Skeletal muscle cell (primary cell): ENCODE measurements at places on chromosomes 16 and 17.

DNA sequence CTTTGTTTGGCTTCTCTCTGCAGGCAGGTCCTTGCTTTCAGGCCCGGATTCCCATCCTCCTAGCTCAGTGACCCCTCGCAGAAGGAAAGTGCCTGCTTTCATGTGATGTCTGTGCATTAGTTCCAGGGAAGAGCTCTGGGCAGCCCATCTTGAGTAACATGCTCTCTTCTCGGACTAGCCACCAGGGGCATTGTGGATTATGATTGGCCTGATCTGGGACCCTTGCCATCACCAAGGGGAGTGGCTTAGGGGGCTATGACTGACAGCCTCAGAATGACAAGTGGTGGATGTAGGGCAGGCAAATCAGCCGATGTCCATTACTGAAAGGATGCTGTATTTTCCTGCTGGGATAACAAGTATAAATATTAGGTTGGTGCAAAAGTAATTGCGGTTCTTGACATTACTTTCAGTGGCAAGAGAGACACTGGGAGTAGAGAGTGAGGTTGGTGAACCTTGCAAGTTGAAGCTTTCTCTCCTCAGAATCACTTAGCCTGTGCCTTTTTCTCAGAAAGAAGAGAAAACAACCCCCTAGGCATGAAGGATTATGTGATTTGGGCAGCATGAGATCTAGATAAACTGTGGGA lies 71.5 kb upstream of the MPHOSPH6 start:
- no peak for DNase-seq

DNA sequence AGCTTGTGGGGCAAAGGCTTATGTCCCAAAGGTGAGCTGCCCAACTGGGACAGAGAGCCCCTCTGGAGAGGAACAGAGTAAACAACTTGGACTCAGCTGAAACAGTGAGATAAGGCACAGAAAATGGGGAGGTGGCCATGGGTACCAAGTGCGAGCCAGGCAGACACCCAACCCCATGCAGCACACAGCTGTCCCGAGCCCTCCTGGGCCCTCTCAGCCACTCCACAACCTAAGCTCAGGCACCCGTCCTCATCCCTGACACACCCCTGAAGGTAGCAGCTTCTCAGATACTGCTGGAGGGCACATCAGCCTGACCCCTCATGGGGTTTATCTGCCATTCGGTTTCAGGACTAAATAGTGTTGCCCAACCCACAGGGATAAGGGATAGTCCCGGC lies 4.8 kb upstream of the GFOD2 start:
- no peak for DNase-seq

- DNase-seq: no peak
These were observed 3.0 kb upstream of the TMEM204 start for GRCh38 chr16:1530349-1530882.

DNA sequence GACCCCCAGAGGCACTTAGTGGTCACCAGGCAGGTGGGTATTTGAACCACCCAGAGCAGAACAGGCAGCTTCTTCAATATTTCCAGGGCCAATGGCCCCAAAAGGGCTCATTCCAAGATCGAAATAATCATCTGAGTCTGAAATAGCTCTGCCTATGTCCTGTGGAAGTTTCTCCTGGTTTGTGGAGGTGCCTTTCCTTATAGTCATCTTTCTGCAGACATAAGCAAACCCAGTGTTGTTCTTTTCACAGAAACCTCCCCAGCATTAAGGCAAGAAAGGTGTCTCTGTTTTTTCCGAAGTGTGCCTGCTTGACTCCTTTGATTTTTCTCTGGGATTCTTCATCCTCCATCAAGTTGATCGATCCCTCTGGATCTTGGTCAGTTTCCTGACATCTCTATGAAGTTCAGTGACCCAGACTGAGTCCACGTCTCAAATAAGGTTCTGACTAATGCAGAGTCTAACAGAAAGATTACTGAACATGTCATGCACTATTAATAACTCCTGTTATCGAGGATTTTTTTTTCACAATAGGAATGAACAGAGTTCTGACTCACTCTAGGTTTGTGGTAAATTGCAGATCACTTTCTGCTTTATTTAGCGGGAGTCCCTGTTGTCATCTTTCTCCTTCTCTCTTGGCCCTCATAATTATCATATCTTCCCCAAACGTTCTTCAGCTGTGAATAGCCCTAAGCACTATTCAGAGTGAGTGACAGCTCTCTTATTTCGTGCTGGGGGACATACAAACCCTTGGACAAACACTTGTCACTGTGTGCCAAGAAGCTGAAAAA lies 1.5 kb downstream of the LRRC3C start:
- DNase-seq: peak; percentile 77

DNA sequence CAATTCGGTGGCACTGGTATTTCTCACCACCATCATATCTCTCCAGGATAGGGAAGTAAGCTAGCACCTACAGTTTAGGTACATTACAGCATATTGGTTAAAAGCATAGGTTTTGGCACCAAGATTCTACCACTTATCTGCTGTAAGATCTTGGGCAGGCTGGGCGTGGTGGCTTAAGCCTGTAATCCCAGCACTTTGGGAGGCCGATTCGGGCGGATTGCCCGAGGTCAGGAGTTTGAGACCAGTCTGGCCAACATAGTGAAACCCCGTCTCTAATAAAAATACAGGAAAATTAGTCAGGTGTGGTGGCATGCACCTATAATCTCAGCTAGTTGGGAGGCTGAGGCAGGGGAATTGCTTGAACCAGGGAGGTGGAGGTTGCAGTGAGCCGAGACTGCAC lies 51.4 kb downstream of the GPATCH8 start:
- DNase-seq: no peak

- no peak for DNase-seq
These were observed 31.5 kb downstream of the WWOX start for GRCh38 chr16:78130950-78131349.

DNA sequence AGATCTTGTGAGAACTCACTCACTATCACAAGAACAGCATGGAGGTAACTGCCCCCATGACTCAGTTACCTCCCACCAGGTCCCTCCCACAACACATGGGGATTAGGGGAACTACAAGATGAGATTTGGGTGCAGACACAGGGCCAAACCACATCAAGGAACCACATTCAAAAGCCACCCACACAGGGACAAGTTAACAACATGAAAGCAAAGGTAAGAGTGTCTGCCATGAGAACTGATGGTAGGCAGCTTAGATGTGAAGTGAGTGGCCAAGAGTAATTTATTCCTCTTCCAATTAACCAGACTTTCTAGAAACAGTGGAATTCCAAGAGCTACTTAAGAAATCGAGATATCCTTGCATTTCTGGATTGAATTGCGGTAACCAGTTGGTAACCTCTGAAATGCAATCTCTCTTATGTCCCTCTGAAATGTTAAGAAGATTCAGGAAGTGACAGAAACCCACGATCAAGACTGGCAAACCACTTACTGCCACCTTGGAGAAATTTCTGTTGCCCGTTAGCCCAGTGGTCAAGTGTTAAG lies 167.4 kb upstream of the CACNG5 start:
- DNase-seq: no peak

DNA sequence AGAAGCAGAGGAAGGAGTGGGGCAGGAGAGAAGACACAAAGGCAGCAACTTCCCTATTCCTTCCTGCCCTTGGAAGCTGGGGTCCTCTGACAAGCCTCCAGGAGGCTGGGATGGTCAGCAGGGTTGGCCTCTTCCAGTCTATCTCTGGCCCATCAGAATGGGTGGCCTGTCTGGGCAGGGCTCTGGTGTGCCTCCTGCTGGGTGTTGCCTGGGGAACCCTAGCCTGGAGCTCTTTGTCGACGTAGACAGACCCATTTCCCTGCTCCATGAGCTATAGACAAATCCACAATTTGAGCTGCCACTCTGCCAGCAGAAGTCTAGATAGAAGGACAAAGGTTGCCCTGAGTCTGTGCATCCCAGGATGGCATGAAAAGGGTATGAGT lies 11.4 kb downstream of the IGFBP4 start:
- no peak for DNase-seq

GRCh38 chr17:78369791-78370381 lies 8.6 kb upstream of the PGS1 start:
- no peak for DNase-seq

GRCh38 chr17:9512323-9513168 lies 63.1 kb downstream of the STX8 start:
- DNase-seq: no peak

DNA sequence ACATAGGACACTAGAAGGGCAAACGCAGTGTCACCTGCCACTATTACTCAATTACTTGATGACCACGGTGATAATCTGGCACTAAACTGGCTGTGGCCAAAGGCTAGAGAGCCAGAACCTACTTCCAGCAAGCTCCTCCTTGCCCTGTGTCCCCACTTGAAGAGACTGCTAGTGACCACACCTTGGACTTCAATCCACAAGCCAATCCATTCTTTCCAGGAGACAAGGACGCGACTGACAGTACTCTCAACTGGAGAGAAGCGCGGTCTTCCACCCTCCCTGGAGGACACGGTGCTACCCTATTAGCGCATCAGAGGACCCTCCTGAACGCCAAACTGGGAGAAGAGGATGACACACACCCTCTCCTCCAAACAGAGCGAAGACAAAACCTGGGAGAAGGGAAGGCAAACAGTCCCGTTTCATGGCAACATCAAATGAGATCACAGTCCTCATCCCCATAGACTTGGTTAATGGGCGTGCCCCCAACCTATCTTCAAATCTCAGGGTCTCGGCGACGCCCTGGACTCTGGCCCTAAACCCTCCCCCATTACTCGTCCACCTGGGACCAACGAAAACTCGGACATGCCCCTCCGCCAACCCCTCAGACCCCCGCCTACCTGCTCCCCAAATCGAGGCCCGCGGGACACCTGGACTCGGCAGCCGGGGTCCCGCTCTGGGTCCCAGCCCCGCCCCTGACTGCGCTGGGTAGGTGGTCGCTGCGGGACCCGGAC lies 508 bp downstream of the FLCN start:
- no peak for DNase-seq

GRCh38 chr16:52471650-52472370 lies 75.1 kb downstream of the TOX3 start:
- no peak for DNase-seq

DNA sequence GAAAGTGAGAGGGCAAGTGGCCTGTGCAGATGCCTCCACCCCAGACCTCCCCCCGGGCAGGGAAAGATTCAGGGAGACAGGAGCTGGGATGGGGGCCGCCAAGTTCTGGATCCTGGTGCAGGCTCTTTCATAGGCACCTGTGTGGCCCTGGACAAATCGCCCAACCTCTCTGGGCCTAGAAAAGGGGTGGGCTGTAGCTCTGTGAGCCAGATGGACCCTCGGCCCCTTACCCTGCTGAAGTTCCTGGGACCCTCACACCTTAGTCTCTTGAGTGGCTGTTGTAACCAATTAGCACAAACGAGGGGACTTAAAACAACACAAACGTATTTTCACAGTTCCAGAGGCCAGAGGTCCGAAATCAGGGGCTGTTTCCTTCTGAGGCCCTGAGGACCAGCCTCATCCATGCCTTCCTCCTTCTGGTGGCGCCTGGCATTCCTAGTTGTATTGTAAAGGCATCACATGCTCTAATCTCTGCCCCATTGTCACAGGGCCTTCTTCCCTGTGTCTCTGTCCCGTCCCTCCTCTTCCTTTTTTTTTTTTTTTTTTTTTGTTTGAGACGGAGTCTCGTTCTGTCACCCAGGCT lies 352.6 kb downstream of the SEC14L1 start:
- no peak for DNase-seq

DNA sequence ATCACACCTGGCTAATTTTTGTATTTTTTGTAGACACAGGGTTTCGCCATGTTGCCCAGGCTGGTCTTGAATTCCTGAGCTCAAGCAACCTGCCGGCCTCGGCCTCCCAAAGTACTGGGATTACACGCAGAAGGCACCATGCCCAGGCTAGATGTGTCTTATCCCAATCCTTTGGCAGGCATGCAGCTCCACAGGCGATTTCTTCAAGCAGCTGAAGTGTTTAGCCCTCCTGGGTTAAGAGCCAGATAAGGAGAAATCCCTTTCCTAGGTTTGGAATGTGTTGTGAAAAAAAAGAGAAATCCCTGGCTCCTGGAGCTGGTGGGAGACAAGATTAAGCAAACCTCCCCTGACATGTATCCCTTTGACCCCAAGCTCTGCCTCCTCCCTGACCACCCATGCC lies 2.1 kb upstream of the NHERF1 start:
- DNase-seq: no peak

DNA sequence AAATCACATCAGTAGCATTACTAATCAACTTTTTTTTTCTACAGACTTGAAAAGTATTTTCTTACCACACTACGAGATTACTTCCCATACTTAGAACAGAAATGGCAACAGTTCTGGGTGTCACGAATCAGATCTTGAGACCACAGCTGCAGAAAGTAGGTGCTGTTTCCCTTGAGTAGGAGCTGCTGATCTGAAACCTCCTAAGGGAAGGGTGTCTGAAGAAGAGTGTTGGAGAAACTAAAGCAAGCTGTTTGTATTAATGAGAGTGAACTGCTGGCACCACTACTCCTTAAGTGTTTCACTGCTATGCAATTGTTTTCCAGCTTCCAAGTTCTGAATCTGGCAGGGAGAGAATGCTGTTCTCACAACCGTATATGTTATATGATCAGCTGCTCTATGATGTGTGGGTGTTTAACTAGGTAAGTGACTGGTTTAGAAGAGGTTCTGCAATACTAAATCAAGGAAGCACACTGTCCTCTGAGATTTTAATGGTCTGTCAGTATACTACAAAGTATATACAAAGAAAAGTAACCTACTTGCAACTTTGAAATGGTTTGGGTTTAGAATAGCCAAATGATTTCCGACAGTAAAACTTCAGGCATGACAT lies 3.3 kb downstream of the ZNF652 start:
- no peak for DNase-seq

DNA sequence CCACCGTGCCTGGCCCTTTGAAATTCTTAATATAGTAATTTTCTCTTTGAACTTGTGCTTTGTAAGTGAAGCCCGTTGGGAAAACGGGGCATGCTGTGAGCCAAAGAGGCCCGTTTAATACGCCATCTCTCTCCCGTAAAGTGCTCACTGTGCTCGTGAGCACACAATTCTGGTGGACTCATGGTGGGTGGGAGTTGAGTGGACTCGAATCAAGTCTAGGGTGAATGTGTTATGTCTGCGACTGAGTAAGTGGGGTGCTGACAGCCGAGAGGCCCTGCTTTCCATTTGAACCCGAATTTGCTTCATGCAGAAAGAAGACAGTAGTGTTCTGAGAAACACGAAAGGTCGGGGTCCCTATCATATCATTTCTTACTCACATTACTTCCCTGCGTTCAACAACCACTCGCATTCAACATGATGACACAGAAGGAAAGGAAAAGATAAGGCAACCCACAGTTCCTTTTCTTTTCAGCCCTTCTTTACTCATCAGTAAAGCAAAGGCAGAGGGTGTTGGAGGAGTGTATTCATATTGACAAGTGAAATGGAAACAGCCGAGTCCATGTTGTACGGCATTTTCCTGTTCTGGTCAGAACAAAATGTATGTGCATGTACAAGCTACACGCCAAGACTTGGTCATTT lies 4.8 kb upstream of the ATP2A3 start:
- DNase-seq: no peak

GRCh38 chr16:76195056-76195455 lies 82.1 kb upstream of the CNTNAP4 start:
- no peak for DNase-seq

- DNase-seq: no peak
These were observed 678 bp downstream of the TMEM101 start for GRCh38 chr17:44014133-44014436.
